A549 treated with ZK216348 at 1 μM for 4 hours (cell line): ENCODE measurements at places on chromosomes 2 and 18. TPM values are rescaled to one million over a fixed set of nuclear protein-coding genes. Genes with fewer than 3 reads are reported as not detected.

Gene GLI2
- 15.4 to 28.5 TPM (median 26.0 TPM) in 5 replicates for total RNA-seq

Gene RTP5
- total RNA-seq, result not detected in 5 replicates

Gene NPC1
- total RNA-seq, result 82.1 to 131 TPM (median 115 TPM) in 5 replicates

Gene ZNF396
- total RNA-seq, result 0.57 to 1.2 TPM (median 0.74 TPM) in 5 replicates

Gene STPG4
- total RNA-seq, result not detected in 5 replicates

Gene CROCC2
- total RNA-seq, result not detected in 5 replicates

Gene CCDC68
- total RNA-seq, result 3.3 to 6.5 TPM (median 4.0 TPM) in 5 replicates
